ENCODE measurements at places on chromosomes 4 and X.

GRCh38 chr4:184728858-184729257 is 5.0 kb downstream of the CENPU start:
- DNase-seq, result no peak

- no peak for DNase-seq
Measured at GRCh38 chr4:148207068-148207467, 235.1 kb downstream of the NR3C2 start.

DNA sequence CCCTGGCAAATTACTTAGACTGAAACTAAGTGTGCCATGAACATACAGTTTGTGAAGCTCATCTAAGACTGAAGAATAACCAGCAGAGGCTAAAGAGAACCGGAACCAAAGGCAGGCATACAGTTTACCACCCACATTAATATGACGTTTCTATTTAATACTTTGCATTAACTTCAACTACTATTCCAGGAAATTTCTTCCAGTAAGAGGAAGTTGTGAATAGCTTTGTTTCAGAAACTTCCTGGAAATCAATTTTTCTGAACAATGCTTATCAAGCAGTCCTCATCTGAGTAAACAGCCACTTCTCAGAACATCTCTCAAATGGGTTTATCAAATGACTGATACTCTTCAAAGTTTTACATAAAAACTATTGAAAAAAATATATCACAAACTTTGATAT is 252.7 kb downstream of the OPHN1 start:
- DNase-seq, result no peak

DNA sequence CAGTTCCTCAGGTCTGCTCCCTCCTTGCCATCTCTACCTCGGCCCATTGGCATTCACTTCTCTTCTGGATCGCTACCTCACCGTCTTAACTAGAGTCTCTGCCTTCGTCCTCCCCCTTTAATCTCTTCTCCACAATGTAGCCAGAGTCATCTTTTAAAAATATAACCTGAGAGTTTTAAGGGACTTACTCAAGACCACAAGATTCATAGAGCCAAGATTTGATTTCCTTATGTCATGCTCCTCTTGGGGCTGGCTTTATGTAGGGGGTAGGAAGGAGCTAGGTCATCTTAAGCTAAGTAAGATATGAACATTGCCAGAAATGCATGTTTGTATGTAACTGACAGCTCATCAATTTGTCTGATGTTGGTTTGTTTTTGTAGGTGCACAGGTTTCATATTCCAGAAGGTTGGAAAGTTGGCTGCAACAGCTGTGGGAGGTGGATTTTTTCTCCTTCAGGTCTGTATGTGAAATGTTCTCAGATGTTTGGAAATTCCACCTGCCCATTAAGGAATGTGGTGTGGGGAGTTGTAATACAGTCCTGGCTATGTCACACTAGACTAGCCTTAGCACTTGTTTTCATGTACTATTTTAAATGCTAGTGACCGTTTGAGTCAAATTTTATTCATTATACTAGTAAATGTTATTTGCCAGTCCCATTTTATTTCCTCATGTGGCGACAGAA is 19.6 kb downstream of the FUNDC2 start:
- no peak for DNase-seq

GRCh38 chrX:146481735-146482134 is 327.8 kb upstream of the CXorf51B start:
- no peak for DNase-seq

GRCh38 chrX:42804524-42804923 is 26.6 kb upstream of the PPP1R2C start:
- DNase-seq, result no peak

- no peak for DNase-seq
Measured at GRCh38 chr4:61446941-61447340, 246.8 kb downstream of the ADGRL3 start.

- no peak for DNase-seq
Measured at GRCh38 chr4:116064331-116064730, 950.9 kb upstream of the NDST4 start.

DNA sequence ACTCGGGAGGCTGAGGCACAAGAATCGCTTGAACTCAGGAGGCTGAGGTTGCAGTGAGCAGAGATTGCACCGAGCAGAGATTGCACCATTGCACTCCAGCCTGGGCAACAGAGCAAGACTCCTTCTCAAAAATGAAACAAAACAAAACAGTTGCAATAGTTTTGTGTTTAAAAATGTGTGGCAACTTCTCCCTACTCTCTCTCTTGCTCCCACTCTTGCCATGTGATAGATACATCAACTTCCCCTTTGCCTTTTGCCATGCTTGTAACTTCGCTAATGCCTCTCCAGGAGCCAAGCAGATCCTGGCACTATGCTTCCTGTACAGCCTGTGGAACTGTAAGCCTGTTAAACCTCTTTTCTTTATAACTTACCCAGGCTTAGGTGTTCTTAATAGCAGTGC is 52.5 kb upstream of the INTU start:
- no peak for DNase-seq

- no peak for DNase-seq
Measured at GRCh38 chr4:145496292-145496691, 14.6 kb downstream of the SMAD1 start.
